Common myeloid progenitor, CD34-positive (primary cell): ENCODE measurements at places on chromosomes 5 and 9.

DNA sequence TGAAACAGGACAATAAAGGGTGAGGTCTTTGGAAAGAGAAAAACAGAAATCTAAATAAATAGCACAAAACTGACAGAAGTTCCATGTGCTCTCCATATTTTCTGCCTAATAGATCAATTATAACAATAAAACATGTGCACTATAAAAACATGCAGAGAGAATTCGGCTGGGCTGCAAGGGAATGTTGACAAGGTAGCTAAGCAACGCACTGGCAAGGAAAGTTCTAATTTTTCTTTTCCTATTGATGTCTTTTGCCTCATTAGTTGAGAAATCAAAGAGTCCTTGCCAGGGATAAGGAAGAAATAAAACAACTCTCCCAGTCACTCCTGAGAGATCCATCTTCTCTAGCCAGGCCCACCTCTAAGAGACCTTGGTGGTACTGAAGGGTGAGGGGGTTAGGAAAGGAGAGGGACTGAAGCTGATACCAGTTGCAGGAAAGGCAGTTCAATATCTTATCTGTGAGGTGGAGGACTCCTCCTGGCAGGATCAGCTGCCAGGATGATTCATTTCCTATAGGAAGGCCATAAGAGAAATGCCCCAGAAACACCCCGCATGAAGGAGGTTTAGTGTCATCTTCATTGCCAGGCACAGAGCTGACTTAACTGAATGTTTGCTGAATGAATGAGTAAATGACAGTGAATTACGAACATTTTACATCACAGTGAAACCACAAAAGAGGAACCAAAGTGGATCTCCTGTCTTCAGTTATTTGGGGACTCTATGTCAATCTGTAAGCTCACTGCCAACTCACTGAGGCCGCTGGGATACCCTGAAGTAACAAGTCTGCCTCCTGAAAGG is 63.7 kb upstream of the IFNK start:
- H3K36me3 ChIP-seq: no peaks in the 10 kb centered on the region
- no peaks in the 10 kb centered on the region for H3K27me3 ChIP-seq
- H3K27ac ChIP-seq: no peak overlapping the region
- peak; percentile 67 for DNase-seq

DNA sequence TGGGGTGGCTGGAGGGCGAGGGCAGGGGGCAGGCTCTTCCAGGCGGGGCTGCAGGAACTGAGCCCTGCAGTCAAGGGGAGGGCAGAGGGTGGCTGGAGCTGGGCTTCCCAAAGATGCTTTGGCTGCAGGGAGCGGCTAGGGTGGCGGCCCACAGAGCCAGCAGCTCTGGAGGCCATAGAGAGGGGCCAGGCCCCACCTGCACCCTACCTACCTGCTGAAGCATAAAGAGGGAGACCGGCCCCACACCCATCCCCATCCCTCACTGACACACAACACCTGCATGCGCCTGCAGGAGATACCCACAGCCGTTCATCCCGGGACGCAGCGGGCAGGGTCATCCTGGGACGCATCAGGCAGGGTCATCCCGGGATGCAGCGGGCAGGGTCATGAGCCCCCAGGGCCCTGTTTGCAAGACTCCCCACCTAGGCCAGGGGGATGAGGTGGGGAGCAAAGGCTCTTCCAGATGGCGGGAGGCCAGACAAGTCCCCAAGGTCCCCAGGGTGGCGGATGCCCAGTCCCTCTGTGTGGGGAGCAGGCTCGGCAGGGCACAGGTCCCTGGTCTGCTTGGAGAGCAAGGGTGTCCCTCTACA is 39.8 kb upstream of the NOTCH1 start:
- H3K4me1 ChIP-seq: no peaks in the 10 kb centered on the region
- no peaks in the 10 kb centered on the region for H3K27me3 ChIP-seq
- H3K27ac ChIP-seq: no peak overlapping the region
- no peaks in the 10 kb centered on the region for H3K36me3 ChIP-seq
- H3K4me3 ChIP-seq: no peak overlapping the region

DNA sequence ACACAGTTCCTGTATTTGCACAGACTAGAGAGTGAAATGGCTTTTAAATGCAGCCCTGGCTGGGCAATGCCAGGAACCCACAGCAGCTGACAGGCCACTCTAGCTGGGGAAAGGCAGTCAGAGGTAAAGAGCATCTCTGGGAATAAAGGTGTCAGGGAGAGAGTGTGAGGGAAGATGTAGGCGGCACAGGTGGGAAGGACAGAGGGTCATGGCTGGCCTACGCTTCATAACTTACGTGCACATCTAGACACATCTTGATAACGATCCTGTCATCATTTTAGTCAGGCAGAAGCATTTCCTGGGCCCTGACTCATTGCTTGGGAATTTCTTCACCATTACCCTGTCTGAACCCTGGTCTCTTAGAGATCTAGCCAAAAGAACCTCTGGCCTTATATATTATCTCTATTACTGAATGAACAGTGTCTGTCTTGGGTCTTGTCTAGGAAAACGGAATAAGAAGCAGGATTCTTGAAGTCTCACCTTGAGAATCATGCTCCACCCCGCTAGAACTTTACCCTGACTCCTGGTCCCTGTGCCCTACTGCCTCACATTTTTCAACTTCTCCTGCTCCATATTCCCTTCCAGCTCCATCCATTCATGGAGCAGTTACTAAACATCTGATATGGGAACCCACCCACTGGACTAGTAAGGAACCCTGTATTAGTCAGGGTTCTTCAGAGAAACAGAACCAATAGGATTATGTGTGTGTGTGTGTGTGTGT is 106.4 kb upstream of the ELL2 start:
- DNase-seq: no peak
- H3K27ac ChIP-seq: no peak overlapping the region
- H3K4me3 ChIP-seq: no peak overlapping the region
- H3K36me3 ChIP-seq: no peaks in the 10 kb centered on the region

- H3K27ac ChIP-seq: no peak overlapping the region
- H3K4me3 ChIP-seq: no peak overlapping the region
- no peaks in the 10 kb centered on the region for H3K4me1 ChIP-seq
- H3K36me3 ChIP-seq: no peaks in the 10 kb centered on the region
- no peaks in the 10 kb centered on the region for H3K27me3 ChIP-seq
Measured at GRCh38 chr9:81293651-81294050, 395.7 kb downstream of the TLE1 start.

DNA sequence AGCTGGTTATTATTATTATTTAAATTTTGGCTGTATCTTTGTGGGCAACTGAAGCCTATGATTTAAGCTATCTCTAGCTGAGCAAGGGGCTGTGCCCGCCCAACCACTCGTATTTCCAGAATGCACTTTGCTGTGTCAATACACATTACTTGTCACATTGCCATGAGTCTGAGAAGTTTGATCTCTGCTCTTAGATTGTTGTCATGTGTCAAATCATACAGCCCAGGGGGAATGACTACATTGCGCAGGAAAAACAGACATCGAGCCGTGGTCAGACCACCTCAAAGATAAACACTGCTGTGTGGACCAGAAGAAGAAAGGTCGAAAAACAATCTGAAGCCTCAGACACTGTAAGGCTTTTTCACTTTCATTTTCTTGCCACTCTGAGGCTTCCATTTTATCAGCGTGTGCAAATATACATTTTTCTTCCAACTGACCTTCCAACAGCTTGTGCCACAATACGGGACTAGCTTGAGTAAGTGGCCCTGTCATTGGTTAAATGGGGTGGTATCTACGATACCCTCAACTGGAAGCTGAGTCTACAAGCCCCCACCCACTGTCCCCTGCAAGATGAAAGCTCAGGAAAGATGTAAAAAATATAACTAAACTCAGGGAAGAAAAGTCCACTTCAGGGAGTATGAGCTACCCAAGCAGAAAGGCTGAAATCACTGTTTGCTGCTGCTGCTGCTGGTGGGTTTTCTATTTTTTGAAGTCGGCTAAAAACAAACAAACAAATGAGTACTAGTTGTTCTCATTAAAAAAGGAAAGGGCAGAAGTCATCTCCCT is 603.0 kb downstream of the BNC2 start:
- no peaks in the 10 kb centered on the region for H3K36me3 ChIP-seq
- no peaks in the 10 kb centered on the region for H3K4me1 ChIP-seq
- H3K4me3 ChIP-seq: no peak overlapping the region
- DNase-seq: peak; percentile 5

- no peak for DNase-seq
- no peaks in the 10 kb centered on the region for H3K27me3 ChIP-seq
- no peak overlapping the region for H3K4me3 ChIP-seq
Measured at GRCh38 chr5:148961261-148962199, 101.3 kb downstream of the SH3TC2 start.

GRCh38 chr9:113863345-113863744 is 12.8 kb upstream of the ZNF618 start:
- no peak for DNase-seq
- H3K27me3 ChIP-seq: no peaks in the 10 kb centered on the region
- no peaks in the 10 kb centered on the region for H3K36me3 ChIP-seq
- H3K27ac ChIP-seq: no peak overlapping the region
- no peak overlapping the region for H3K4me3 ChIP-seq

DNA sequence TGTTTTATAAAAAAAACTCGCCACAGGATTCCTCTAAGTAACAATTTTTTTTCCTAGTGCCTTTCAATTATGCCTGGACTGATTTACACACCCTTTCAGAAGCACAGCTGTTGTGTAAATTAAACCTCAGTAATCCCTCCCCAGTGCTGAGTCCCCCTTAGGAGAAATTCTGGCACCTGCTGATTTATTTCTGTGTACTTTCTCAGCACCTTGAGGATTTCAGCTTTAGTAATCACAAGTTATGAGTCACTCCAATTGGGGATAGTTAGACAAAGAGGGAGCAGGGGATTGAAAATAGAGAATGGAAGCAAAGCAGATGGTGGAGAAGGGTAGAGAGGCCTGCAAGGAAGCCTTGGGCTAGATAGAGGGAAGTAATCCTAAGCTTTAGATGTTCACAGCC is 171.7 kb downstream of the TTLL11 start:
- DNase-seq: no peak
- H3K27ac ChIP-seq: no peak overlapping the region
- no peaks in the 10 kb centered on the region for H3K4me1 ChIP-seq
- H3K4me3 ChIP-seq: no peak overlapping the region
- no peaks in the 10 kb centered on the region for H3K36me3 ChIP-seq
